ENCODE measurements at places on chromosomes 3 and 15.

DNA sequence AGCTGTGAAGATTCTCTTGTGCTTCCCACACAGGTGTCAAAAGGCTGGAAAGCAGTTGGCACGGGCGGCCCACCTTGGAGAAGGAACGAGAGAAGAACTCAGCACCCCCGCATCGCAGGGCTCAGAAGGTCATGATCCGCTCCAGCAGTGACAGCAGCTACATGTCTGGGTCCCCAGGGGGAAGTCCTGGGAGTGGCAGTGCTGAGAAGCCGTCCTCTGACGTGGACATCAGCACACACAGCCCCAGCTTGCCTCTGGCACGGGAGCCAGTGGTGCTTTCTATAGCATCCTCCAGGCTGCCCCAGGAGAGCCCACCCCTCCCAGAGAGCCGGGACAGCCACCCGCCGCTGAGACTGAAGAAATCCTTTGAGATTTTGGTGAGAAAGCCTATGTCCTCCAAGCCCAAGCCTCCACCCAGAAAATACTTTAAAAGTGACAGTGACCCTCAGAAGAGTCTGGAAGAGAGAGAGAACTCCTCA lies 31.4 kb downstream of the STARD5 start:
- no peak for DNase-seq

- DNase-seq = no peak
These were observed 290.4 kb downstream of the MAGI1 start for GRCh38 chr3:65748326-65748725.

GRCh38 chr3:32500880-32501782 lies 1.5 kb downstream of the CMTM6 start:
- no peak for DNase-seq

GRCh38 chr3:160675566-160676124 lies 1.3 kb upstream of the ARL14 start:
- no peak for DNase-seq

- no peak for DNase-seq
These were observed 3.4 kb downstream of the LRIG1 start for GRCh38 chr3:66497288-66497984.

DNA sequence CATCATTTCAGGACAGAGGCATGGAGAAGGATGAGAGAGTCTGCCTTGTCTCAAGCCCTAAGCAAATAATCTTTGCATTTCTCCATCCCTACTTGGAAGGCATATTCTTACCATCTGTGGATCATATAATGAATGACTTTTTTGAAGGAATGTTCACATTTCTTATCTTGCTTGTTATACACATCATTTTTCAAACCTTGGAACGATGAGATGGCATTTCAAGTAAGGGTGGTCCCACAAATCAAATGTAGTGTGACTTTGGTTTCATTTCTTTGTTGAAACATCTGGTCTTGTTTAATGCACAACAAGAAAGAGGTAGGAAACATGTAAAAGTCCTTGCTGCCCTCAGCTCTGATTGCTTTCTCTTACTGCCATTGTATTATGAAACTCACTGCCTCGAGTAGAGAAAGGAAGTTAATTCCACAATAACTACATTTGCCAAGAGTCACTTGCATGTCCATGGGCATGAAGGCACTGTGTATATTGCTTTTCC lies 32.1 kb downstream of the RBMS3 start:
- DNase-seq = no peak

- DNase-seq = no peak
These were observed 102.8 kb downstream of the LSAMP start for GRCh38 chr3:116342499-116342898.

- no peak for DNase-seq
These were observed 359.8 kb downstream of the ULK4 start for GRCh38 chr3:41602121-41602520.

DNA sequence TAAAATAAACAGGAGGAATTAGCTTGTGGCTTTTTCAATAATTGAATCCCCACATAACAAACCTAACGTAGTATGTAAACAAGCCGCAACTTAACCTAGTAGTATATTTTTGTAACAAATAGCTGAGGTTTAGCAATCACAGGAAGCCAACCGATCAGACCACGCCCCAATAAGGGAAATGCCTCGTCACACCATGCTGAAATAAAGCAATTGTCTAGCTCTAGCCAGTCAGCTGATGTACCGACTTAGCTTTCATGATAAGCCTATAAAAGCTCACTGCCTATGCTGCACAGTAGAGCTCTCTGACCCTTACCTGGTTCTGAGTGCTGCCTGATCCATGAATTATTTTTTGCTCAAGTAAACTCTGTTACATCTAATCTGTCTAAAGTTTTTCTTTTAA lies 208.9 kb downstream of the ROBO1 start:
- no peak for DNase-seq

Measured in activated naive CD4-positive, alpha-beta T cell treated with anti-CD3 and anti-CD28 coated beads, Interleukin-2, amount 50 U/mL, for 16 hours (primary cell).